ENCODE measurements at places on chromosomes 16 and 17. TPM values are rescaled to one million over a fixed set of nuclear protein-coding genes. Genes with fewer than 3 reads are reported as not detected.

GRCh38 chr17:7697828-7698588 lies 7.0 kb upstream of the EFNB3 start:
- DNase-seq: no peak

- DNase-seq: peak; percentile 62
These were observed 51.8 kb downstream of the CA10 start for GRCh38 chr17:52106638-52107261.

GRCh38 chr17:73878923-73879322 lies 234.7 kb upstream of the SDK2 start:
- DNase-seq: no peak

Gene AMZ2
- total RNA-seq: 28.8 TPM

GRCh38 chr16:53435066-53435688 lies 906 bp downstream of the RBL2 start:
- peak; percentile 94 for DNase-seq

Gene DRC3
- total RNA-seq: 1.1 TPM

DNA sequence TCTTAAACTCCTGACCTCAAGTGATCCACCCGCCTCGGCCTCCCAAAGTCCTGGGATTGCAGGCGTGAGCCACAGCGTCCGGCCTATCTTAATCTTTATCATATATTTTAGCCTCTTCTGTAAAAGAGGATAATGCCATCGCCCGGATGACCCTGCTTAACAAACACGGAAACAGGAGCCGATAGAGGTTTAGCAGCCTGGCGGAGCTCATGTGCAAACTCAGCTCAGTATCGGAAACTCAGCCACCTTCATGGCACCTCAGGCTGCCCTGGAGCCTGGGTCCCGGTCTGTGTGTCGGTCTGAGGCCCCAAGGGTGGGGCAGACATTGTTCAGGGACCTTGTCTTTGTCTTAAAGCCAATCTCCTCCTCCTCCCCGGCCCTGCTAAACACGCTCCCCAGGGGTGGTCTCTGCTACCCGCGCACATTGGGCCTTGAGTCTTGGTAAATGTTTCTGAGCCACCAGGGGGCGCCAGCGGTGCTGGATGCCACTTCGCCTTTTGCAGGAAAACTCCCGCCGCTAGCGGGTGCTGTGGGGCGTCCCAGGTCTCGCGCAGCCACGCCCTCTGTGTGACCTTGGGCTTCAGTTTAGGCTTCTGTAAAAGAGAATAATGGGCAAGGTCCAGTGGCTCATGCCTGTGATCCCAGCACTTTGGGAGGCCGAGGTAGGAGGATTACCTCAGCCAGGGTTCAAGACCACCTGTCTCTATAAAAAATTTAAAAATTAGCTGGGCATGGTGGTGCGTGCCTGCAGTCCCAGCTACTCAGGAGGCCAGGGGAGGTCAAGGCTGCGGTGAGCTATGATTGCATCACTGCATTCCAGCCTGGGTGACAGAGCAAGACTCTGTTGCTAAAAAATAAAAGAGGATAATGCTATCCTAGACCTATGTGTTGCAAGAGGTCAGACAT lies 2.7 kb downstream of the CETP start:
- peak; percentile 88 for DNase-seq

DNA sequence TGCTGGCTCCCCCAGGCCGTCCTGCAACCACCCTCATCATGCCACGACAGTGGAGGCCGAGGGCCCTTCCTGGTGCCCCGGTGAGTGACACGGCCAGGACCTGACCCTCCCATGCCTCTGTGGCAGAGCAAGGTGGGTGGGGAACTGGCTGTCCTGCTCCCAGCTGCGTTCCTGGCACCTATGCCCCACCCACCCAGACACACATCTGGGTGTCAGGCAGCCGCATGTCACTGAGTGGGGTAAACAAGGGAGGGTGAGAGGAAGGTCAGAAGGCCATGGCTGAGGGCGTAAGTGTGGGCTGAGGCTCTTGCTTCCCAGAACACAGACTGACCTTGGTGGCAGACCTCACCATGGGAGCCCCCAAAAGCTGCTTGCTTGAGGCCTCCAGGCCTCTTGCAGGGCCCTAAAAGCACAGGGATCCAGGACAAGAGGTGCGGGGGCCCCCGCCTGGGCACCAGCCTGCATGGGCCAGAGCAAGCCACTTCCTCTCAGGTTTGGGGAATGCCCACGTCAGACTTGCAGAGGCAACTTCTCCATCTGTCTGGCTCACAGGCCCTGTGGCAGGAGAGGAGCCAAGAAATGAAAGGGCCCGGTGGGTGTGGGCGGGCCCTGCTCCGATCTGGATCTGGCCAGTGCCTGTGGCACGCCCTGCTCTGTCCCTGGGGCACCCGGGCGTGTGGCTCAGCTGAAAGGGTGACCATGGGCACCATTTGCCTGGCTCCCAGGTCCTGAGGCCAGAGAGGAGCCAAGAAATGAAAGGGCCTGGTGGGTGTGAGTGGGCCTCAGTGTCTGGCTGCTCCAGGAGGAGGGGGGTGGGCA lies 3.9 kb upstream of the CCDC57 start:
- DNase-seq: peak; percentile 53

DNA sequence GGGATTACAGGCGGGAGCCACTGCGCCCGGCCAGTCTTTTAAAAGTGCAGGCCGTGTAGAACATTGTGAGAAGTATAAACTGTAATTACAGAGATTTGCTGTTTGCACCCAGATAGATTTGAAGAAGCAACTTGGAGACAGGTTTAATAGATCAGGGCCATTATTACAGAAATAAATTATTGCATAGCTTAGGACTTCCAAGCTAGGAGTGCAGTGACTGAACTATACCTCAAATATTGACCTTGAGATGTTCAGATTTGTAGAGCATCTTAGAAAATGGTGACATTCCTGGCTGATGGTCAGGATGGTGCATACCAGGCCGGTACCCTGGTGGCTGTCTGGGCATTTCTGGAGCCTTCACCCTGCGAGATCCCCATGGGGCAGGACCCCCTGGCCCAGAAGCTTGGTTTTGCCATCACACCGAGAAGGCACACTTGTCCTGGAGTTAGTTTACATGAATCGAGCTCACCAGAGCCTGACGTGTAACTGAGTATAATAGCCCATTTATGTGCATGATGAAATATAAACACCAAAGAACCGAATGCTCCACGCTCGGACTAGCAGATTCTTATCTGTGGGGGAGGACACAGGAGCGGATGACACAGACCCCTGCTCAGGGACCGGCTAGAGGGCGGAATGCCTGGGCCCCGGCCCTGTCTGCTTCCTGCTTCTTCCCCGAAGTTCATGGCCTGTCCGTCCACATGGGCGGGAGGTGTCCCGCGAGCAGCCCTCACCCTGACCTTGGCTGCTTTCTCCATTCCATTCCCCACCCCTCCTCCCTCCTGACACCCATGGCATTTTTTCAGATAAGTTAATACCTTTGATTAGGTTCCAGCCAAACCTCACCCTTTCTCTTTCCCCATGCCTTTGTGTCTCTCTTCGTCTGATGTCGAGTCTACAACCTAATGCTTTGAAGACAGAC lies 32.1 kb downstream of the CCDC40 start:
- DNase-seq: peak; percentile 65

DNA sequence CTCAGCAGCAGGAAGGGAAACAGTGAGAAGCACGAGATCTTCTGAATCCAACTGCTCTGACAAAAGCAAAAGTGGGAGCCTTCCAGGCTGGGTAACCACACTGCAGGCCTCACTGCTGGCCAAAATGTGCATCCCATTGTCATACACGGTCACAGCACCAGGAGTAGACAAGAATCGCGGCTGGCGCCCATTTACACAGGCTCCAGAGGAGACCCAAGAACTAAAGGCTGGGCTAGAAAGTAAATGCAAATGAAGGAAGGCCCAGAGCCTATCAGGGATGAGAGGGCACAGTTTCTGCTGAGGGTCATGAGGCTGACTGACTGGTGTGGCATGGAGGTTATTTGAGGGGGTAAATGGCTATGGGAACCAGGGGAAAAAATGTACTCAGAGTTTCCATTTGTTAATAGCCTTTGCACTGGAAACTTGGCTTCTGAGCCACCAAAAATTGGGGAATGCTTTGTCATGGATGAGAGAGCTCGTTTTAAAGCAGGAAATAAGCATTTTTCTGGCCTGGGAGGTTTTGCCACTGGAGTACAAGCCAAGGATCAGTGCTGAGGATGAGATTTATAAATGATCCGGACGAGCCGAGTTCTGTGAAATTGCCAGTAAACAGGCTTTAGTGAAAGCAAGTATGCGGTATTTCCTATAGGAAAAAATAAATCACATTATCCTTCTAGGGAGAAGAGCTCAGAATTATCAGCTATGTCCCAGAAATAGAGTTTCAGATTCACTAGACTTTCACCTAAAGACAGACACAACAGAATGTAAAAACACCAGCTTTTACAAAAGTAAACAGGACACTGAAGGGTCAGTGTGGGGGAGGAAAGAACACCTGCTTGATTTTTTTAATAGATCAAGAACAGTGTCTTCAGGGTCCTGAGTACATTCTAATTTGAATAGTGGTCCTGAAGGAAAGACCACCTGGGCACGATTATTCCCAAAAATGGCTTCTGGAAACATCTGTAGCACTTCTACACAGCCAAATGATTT lies 66.9 kb upstream of the GSG1L start:
- no peak for DNase-seq

GRCh38 chr17:82592767-82593589 lies 55.3 kb downstream of the WDR45B start:
- DNase-seq: peak; percentile 70

GRCh38 chr17:10768750-10769251 lies 35.1 kb downstream of the TMEM238L start:
- DNase-seq: peak; percentile 31

- DNase-seq: peak; percentile 35
These were observed 7.4 kb downstream of the MYO1D start for GRCh38 chr17:32869345-32870026.

- no peak for DNase-seq
These were observed 2.7 kb downstream of the CDK5R1 start for GRCh38 chr17:32489320-32490100.

Gene TBC1D3
- total RNA-seq: 1.8 TPM

Gene SPOP
- 139 TPM for total RNA-seq

- DNase-seq: no peak
These were observed 25.0 kb downstream of the MAP3K3 start for GRCh38 chr17:63647065-63647725.

Gene SEPTIN1
- not detected for total RNA-seq

- peak; percentile 84 for DNase-seq
These were observed 2.6 kb downstream of the PMP22 start for GRCh38 chr17:15262291-15263205.

GRCh38 chr16:12794486-12795387 lies 8.9 kb downstream of the CPPED1 start:
- no peak for DNase-seq

Gene APOBR
- total RNA-seq: not detected

- no peak for DNase-seq
These were observed 96.3 kb upstream of the RCVRN start for GRCh38 chr17:10001306-10001873.

Gene EXOC3L1
- total RNA-seq: 33.8 TPM

DNA sequence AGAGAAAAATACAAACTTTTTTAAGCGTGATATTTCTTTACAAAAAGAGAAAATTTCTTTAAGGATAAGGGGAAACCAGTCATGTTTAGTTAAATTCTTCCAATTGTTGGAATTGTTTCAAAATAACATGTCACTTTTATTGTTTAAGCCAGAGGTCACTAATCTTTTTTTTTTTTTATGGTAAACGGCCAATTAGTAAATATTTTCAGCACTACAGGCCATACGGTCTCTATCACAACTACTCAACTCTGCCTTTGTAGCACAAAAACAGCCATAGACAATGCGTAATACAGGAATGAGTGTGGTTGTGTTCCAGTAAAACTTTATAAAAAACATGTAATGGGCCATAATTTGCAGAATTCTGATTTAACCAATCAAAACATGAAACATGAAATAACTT lies 401.4 kb downstream of the GRIN2A start:
- DNase-seq: no peak

Gene CD300LB
- total RNA-seq: not detected

DNA sequence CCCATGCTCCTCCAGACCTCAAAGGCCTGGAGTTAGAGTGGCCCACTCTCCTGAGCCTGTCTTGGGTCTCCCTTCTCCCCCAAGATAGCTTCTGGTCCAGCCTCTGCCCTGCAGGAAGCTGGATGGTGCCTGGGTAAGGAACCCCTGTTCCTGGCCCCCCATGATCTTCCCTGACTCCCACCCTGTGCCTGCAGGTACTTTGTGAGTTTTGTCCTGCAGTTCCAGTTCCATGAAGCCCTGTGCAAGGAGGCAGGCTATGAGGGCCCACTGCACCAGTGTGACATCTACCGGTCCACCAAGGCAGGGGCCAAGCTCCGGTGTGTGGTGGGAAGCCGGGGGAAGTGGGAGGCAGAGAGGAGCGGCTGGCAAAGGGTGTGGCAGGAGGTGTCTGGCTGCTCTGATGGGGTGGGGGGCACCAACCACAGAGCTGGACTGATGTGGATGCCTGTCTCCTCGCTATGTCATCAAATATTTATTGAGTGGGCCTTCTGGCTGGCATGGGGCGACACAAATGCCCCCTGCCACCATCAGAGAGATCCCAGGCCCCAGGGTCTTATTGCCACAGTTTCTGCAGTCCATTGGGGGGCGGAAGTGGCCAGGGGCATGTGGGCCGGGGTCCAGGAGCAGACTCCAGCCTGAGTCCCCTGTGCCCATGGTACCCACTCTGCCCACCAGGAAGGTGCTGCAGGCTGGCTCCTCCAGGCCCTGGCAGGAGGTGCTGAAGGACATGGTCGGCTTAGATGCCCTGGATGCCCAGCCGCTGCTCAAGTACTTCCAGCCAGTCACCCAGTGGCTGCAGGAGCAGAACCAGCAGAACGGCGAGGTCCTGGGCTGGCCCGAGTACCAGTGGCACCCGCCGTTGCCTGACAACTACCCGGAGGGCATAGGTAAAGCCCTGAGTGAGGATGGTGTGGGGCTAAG lies 7.1 kb downstream of the ACE start:
- DNase-seq: no peak

GRCh38 chr17:828761-829160 lies 46.6 kb downstream of the MRM3 start:
- DNase-seq: peak; percentile 67

GRCh38 chr17:75103601-75104554 lies 5.9 kb upstream of the ARMC7 start:
- DNase-seq: no peak

Gene CCL7
- total RNA-seq: not detected

DNA sequence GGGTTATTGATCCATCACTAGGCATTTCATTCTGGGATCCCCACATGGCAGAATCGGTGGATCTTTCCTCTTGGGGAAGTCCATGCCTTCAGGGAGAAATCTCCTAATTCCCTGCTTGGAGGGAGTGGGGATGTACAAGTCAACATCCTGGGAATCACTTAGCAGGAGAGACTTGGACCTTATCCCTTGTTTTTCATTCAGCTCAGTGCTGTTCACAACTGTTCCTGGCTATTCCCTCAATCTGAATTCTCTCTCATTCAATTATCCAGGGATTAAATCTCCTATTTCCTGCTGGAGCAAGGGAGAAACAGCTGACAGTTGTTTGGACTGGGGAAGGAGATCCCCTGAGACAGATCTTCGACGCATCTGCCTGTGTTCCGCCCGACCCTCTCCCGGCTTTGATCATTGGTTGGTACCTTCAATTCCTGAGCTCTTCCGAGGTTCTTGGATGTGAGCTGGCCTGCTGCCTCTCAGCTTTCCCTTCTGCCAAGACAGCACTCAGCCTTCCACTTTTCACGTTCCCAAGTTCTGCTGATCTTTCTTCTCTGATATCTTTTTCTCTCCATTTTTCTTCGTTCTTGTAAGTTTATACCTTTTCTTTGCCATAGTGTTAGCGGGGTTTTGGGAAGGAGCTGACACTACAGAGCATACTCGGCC lies 115.4 kb upstream of the GNAO1 start:
- no peak for DNase-seq

Gene SSTR5
- 0.22 TPM for total RNA-seq
